ENCODE measurements at places on chromosomes 5 and 9.

DNA sequence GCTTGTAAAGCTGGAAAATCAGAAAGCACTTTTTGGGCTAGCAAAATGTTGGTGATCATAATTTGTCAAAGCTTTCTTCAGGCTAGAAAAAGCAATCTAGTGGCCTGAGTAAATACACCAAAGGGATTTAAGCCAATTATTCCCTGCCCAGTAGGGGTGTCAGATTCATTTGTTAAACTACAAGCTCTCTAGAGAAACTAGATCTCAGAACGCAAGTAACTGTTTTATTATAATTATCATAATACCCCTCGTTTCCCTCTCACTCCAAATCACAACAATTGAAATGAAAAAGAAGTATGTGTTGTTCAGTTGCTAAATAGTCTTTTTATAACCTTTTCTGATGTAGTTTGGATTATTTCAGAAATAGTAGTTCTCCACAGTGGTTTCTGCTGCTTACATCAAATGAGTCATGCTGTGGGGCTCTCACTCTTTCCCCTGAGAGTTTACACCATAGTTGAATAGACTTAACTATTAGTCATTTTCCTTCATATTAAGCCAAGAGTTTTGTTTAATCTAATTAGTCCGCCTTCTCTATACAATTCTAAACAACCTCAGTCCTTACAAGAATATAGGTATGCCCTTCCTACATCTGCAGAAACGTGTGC is 918.6 kb upstream of the DMAC1 start:
- DNase-seq = no peak

DNA sequence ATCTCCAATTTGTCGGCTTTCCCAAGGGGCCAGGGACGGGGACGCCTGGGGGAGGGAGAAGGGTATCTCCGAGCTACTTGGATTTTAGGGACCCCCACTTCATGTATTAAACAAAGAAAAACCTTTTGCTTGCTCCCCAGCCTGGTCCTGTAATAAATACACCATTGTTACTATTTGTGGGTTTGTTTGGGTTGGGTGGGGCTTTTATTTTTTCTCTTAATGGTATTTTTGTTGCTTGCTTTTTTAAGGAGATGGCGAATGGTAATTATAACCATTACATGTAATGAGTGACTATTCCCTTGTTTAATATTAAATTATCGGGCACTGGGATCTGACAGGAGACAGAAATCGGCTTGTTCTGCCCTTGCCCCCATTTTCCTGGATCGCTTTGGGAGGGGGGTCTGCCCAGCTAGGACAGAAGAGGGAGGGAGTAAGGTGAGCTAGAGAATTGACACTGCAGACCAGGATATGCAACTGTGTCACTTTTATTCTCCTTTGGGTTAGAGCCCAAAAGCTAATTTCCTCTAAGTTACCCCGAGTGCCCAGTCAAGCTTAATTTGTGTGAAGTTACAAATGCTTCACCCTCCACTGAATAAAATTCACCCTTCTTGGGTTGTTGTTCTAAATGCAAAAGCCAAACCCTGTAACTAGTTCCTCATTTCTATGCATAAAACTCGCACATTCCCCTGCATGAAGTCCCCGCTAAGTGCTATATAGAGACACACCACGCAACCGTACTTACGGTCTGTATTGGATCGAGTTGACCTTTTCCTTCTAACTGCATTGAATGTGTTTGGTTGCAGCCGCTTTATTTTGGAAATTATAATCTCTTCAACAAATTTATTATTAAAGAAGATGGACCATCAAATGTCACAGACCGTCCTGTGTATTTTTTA is 1.6 kb upstream of the ZNF608 start:
- no peak for DNase-seq

DNA sequence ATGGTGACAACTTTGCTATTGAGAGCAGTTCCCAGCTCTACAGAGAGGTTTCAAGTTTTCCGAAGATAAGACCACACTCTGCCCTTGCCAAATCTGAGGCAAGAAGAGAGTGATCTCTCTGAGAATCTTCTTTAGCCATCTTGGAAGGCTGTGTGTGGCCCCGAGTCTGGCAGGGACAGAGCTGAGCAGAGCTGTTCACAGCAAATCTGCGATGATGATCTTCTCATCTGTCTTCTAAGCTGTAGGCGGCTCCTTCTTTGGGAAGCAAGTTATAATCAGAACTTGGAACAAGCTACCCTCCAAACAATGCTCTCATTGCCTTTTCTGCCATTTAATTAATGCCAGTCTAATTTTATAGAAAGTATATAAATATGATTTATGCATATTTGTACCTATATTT is 379.0 kb upstream of the MEF2C start:
- no peak for DNase-seq

- DNase-seq = no peak
Measured at GRCh38 chr5:149700347-149700746, 29.8 kb upstream of the PPARGC1B start.

- no peak for DNase-seq
Measured at GRCh38 chr5:39678534-39678933, 253.8 kb upstream of the DAB2 start.

DNA sequence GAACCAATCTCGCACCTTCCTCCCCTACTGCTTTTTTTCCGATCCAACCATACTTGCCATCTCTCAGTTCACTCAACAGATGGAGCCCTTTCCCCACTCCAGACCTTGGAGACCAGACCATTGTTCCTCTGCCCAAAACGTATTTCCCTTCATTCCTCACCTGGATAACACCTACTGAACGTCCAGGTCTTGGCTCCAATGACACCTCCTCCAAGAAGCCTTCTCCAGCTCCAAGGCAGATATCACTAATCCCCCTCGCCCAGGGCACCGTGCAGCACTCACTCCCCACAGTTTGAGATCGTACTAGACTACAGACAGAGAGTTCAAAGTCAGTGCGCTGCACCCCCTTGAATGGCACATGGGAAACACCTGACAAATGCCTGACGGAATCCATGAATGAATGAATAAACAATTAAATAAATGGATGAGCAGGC is 47.1 kb upstream of the AKNA start:
- DNase-seq = no peak
